NAMALWA (cell line): ENCODE measurements at places on chromosomes 12 and 14.

DNA sequence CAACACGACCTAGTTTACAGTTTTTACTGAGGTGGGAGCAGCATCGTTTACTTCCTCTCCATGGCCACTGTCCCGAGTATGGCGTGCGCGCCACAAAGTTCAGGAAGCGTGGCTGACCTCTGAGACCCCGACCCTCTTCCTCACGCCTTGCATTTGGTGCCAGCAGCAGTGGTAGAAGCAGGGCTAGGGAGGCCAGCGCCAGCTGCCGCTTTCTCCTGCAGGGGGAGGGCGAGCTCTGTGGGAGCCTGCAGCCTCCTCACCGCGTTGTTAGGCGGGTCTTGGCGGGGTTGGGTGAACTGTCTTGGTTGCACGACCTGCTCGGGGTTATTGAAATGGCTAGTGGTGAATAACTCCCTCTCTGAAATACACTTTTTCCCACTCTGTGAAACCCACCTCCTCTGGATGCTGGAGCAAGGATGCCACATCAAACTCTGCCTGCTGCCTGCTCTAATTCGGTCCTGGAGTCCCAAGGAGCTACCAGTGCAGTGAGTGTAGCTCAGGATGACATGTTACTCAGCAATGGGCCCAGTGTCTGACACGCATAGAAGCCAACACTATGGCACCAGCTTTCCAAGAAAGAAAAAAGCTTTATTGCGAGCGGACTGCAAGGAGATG, 22.3 kb upstream of the TDRD9 start:
- DNase-seq = peak; percentile 15

DNA sequence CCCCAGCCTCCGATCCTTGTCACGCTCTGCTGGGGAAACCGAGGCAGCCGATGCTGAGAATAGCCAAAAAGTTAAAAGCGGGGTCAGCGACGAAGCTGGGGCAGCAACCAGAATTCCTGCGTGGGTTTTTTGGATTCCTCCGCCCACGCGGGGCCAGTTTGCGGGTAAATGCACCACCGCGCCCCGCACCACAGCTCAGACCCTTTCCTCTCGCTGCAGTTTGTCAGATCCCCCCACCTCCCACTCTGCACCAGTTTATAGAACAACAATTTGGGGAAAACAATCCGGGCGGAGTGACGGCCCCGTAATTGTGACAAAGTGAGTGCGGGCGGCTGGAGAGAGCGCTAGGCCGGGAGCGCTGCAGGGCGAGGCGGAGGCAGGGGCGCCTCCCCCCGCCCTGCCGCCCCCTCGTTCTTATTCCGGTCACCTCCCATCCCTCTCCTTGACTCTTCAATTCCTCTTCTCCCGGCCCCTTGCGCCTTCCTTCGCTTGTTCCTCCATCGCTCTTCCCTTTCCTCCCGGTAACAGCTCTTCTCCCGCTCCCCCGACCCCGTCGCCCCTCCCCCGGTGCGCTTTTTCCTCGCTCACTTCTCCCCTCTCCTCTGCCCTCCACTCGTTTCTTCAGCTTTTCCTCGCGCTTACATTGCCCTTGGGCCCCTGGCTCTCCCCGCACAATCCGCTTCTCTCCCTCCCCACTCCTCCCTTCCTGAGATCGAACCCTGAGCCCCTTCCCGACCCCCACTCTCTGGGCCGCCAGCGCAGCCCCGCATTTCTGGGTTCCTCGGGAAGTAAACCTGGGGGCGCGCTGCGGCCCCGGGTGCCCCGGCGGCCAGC, 646 bp upstream of the DNAJC22 start:
- no peak for DNase-seq

DNA sequence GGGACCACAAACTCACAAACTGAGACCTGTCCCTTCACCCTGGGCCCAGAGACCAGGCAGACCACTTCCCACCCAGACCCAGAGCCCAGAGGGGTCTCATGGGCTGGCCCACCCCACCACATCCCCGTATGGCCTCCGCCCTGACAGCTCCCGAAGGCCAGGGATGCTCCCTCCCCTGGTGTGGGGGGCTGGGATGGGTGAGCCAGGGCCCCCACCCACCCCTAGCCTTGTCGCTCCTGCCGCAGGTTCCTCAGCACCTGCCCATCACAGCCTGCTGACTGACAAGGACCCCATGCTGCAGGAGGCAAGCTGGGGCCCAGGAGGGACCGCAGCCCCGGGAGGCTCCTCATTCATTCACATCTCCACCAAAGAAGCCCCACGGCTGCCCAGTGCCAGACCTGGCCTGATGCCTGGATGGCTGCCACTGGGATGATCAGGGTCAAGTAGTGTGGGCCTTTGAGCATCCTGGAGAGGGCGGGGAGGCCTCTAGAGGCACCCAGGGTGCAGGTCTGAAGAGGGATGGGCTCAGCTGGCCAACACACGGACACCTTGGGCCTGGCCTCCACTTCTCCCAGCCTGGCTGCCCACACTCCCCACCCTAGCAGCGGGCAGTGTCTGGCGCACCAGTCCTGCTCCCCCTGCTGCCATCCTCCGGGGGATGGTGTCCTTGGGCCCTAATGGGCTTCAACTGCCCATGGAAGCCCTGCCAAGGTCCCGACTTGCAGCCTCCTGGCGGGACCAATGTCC, 24.7 kb upstream of the GPR132 start:
- no peak for DNase-seq

- no peak for DNase-seq
Observed at GRCh38 chr14:103854822-103855733, 7.7 kb upstream of the PPP1R13B start.

DNA sequence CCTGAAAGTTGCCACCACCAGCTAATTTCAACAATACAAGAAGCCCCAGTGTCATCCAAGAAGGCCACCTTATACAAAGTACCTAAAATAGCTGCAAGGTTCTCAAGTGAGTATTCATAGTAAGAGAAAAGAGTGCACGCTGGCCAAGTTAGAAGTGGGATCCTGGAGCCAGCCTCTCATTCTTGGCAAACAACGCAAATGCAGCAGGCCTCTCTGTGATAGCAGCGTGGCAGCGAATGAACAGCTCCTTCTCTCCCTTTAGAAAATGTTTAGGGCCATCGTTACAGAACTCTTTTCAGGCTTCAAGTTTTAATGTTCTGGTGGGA, 78.0 kb upstream of the IFNG-AS1 start:
- no peak for DNase-seq

GRCh38 chr12:25670076-25671055, 117.3 kb upstream of the LMNTD1 start:
- DNase-seq = no peak

- DNase-seq = no peak
Observed at GRCh38 chr12:94290353-94290752, 142.0 kb downstream of the PLXNC1 start.

- peak; percentile 42 for DNase-seq
Observed at GRCh38 chr14:59356767-59357166, 108.4 kb downstream of the GPR135 start.

- DNase-seq = no peak
Observed at GRCh38 chr12:67827820-67828383, 161.3 kb upstream of the IFNG-AS1 start.

DNA sequence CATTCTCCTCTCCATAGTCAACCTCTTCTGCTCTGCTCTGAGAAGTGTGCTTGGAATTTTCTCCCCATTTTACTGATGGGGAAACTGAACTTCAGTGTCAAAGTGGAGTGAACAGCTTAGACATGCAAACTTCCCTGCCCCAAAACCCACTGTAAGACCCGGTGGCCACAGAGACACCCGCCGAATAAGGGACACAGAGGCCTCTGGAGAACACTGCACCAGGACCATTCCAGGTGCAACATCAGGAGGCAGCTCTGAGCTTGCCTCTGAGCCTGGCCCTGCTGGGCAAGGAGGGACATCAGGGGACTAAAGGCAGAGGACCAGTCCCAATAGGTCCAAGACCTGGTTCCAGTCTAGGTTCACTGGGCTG, 1.7 kb downstream of the HDAC7 start:
- no peak for DNase-seq
